ENCODE measurements at places on chromosomes 3 and 15. TPM values are rescaled to one million over a fixed set of nuclear protein-coding genes. Genes with fewer than 3 reads are reported as not detected.

Gene TF
- 0.67 TPM for total RNA-seq

GRCh38 chr3:184538666-184539431 is 22.7 kb upstream of the EPHB3 start:
- DNase-seq = no peak
- H3K36me3 ChIP-seq = no peaks in the 10 kb centered on the region
- no peak overlapping the region for H3K4me3 ChIP-seq
- H3K4me1 ChIP-seq = peaks cover 4% of the 10 kb centered on the region
- H3K27me3 ChIP-seq = peaks cover 10% of the 10 kb centered on the region

GRCh38 chr3:134330883-134331810 is 43.1 kb downstream of the AMOTL2 start:
- no peaks in the 10 kb centered on the region for H3K4me1 ChIP-seq
- H3K4me3 ChIP-seq = no peak overlapping the region
- H3K27me3 ChIP-seq = peaks cover 3% of the 10 kb centered on the region
- H3K27ac ChIP-seq = no peak overlapping the region
- no peaks in the 10 kb centered on the region for H3K36me3 ChIP-seq

Gene PTH1R
- total RNA-seq = not detected

- no peak overlapping the region for H3K4me3 ChIP-seq
- H3K27ac ChIP-seq = no peak overlapping the region
- no peaks in the 10 kb centered on the region for H3K4me1 ChIP-seq
- H3K27me3 ChIP-seq = peaks cover 8% of the 10 kb centered on the region
- DNase-seq = no peak
These were observed 8.6 kb downstream of the PAK6 start for GRCh38 chr15:40247406-40247971.

Gene SLC12A1
- total RNA-seq = not detected

DNA sequence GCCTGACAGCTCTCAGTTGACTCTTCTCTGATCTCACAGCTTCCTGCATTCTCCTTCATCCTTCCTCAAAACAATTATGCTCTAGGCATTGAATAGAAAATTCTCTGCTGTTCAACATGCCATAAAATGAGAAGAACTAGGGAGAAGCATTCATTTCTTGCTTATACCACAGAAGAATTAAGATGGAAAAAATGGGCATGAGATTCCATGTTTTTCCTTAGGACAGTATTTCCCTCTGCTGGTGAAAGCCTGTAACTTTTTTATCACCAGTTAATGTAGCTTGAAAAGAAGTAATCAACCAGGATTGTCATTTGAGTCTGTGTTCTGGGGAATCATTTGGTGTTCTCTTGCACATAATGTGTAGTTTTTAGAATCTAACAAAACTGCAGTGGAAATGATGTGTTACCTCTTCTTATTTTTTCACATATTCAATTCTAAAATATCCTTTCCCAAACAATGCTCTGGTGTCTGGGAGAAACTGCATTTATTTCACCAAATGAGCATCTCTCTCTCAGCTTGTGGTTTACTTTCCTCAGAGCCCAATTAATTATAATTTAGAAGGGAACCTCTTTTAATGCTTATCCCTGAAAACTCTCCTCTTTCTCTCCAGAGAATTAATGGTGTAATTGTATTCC is 92.8 kb upstream of the DCBLD2 start:
- DNase-seq = no peak
- H3K27me3 ChIP-seq = no peaks in the 10 kb centered on the region
- no peaks in the 10 kb centered on the region for H3K4me1 ChIP-seq
- no peaks in the 10 kb centered on the region for H3K36me3 ChIP-seq

DNA sequence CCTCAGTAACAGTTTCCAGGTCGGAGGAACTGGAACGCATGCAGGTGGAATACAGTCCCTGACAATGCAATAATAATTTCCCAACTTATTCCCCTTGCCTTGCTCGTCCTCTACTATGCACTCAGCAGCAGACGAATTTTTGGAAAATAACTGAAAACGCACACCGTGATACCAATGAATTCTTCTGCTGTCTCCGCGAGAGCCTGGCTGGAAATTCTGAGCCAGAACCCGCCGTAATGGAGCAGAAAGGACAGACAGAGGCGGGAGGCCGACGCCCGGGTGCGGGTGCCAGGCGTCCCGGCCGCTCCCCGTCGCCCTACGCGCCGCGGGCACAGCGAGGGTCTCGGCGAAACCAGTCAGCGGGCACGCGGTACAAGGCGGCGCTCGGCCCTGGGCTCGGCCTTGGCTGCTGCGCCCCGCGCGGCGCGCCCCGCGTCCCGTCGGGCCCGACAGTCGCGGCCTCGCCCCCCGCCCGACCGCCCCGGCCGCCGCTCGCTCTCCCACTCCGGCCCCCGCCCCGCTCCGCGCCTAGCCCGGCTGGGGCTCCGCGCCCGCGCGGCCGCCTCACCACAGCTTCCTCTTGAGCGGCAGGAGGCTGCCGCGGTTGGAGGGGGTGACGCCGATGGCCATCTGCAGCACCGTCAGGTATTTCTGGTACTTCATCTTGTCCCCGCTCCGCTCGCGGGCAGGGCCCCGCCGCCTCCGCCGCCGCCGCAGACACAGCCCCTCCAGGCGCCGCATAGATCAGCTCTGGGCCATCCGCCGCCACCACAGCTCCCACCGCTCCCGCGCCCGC is 114.5 kb upstream of the GOLGA8J start:
- no peak for DNase-seq
- H3K27me3 ChIP-seq = peaks cover 46% of the 10 kb centered on the region
- no peaks in the 10 kb centered on the region for H3K36me3 ChIP-seq
- peaks cover 2% of the 10 kb centered on the region for H3K4me1 ChIP-seq
- H3K27ac ChIP-seq = no peak overlapping the region
- no peak overlapping the region for H3K4me3 ChIP-seq

GRCh38 chr3:157543501-157544035 is 40.4 kb upstream of the VEPH1 start:
- no peaks in the 10 kb centered on the region for H3K36me3 ChIP-seq
- no peaks in the 10 kb centered on the region for H3K4me1 ChIP-seq
- no peak overlapping the region for H3K27ac ChIP-seq
- peaks cover 26% of the 10 kb centered on the region for H3K27me3 ChIP-seq
- no peak overlapping the region for H3K4me3 ChIP-seq

DNA sequence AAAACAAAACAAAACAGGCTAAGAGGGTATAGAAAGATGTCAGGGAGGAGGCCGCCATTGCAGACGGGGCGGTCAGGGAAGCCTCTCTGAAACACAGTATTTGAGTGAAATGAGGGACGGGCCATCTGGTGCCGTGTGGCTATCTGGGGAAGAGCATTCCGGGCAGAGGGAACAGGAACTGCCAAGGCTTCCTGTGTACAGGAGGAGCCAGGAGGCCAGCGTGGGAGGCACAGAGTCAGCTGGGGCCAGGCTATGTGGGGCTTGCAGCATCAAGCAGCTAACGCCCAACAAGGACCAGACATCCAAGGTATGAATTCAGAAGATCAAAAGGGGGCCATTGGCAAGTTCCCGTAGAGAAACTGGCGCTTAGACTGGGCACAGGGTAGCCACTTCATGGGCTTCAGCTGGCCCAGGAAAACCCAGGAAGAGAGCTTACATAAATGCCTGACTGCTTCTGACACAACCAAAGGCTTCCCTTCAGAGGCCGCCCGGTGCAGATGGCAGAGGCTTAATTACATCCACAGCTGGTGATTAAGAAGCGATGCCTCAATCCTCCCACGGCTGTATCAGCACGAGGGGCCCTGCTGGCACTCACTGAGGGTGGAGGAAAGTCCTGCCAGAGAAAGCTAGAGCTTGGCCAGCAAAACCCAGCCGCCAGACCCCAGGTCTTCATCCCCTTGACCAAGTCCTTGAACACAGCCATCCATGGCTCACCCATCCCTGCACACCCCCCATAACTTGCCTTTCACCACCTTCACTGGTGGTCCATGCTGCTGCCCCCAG is 144.9 kb downstream of the MEGF11 start:
- no peak overlapping the region for H3K4me3 ChIP-seq
- H3K27ac ChIP-seq = no peak overlapping the region
- DNase-seq = no peak
- peaks cover 1% of the 10 kb centered on the region for H3K27me3 ChIP-seq
- no peaks in the 10 kb centered on the region for H3K36me3 ChIP-seq

GRCh38 chr3:9791790-9792404 is 376 bp downstream of the TADA3 start:
- H3K27me3 ChIP-seq = no peaks in the 10 kb centered on the region
- DNase-seq = no peak
- peak overlapping the region; percentile 99 for H3K27ac ChIP-seq

GRCh38 chr3:19392150-19392549 is 243.8 kb downstream of the KCNH8 start:
- H3K36me3 ChIP-seq = no peaks in the 10 kb centered on the region
- no peaks in the 10 kb centered on the region for H3K4me1 ChIP-seq
- no peaks in the 10 kb centered on the region for H3K27me3 ChIP-seq
- no peak overlapping the region for H3K27ac ChIP-seq

DNA sequence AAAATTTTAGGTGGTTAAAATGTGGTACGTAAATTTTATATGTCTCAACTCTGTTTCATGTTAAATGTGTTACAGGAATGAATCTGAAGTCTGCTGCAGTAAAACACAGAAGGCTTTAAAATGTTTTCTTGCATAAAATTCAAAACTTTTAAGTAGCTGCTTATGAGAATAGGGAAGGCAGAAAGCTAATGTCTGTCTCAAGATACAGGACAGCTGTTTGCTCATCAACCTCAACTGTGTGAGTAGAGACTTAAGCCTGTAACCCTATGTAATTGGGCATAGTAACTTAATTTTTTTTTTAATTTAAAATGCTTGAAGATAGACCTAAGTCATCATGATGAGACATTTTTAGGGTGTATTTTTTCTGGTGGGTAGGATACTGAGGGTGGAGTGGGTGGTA is 38.9 kb downstream of the ZFAND6 start:
- no peak overlapping the region for H3K4me3 ChIP-seq
- no peak for DNase-seq
- H3K36me3 ChIP-seq = peaks cover 4% of the 10 kb centered on the region
- H3K27me3 ChIP-seq = no peaks in the 10 kb centered on the region
- peaks cover 34% of the 10 kb centered on the region for H3K4me1 ChIP-seq
- H3K27ac ChIP-seq = no peak overlapping the region

DNA sequence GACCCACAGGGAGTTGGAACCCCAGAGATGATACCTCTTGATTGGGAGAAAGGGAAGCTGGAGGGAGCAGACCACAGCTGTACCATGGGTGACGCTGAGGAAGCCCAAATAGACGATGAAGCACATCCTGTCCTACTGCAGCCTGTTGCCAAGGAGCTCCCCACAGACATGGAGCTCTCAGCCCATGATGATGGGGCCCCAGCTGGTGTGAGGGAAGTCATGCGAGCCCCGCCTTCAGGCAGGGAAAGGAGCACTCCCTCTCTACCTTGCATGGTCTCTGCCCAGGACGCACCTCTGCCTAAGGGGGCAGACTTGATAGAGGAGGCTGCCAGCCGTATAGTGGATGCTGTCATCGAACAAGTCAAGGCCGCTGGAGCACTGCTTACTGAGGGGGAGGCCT is 201.1 kb downstream of the AKAP13 start:
- H3K27me3 ChIP-seq = no peaks in the 10 kb centered on the region
- peak; percentile 81 for DNase-seq
- H3K27ac ChIP-seq = peak overlapping the region; percentile 93
- peak overlapping the region; percentile 86 for H3K4me3 ChIP-seq
- peaks cover 58% of the 10 kb centered on the region for H3K36me3 ChIP-seq

DNA sequence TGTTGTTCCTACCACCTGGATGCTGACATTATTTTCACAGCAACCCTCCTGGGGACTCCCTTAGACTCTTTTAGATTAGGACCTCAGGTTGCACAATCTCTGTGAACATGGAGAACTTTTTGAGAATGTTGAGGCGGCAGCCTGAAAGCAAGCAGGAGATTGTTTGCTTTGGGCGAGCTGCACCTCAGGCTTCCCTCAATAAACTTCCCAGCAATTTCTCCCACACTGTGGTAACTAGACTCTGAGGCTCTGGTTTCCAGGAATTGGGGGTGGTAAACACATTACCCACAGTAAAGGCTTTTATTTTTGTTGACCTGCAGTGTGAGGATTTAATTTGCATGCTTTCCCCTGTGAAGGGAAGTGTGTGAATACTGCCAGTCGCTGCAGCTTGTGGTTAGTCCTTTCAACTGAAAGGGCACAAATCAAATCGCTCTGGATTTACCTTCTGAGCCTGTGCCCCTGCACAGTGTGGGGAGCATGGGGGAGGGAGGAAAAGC is 35.2 kb upstream of the SIAH2 start:
- H3K27ac ChIP-seq = no peak overlapping the region
- peaks cover 13% of the 10 kb centered on the region for H3K4me1 ChIP-seq
- peaks cover 4% of the 10 kb centered on the region for H3K27me3 ChIP-seq
- no peak for DNase-seq
- H3K36me3 ChIP-seq = no peaks in the 10 kb centered on the region
- H3K4me3 ChIP-seq = no peak overlapping the region

Gene BFSP2
- not detected for total RNA-seq

Gene OSBPL10
- 3.4 TPM for total RNA-seq

GRCh38 chr3:156605686-156606605 is 51.0 kb upstream of the SSR3 start:
- DNase-seq = no peak
- peaks cover 28% of the 10 kb centered on the region for H3K4me1 ChIP-seq
- H3K27ac ChIP-seq = no peak overlapping the region
- peaks cover 25% of the 10 kb centered on the region for H3K27me3 ChIP-seq
- peak overlapping the region; percentile 66 for H3K4me3 ChIP-seq

Gene UROC1
- total RNA-seq = not detected

Gene SMCO1
- total RNA-seq = not detected

DNA sequence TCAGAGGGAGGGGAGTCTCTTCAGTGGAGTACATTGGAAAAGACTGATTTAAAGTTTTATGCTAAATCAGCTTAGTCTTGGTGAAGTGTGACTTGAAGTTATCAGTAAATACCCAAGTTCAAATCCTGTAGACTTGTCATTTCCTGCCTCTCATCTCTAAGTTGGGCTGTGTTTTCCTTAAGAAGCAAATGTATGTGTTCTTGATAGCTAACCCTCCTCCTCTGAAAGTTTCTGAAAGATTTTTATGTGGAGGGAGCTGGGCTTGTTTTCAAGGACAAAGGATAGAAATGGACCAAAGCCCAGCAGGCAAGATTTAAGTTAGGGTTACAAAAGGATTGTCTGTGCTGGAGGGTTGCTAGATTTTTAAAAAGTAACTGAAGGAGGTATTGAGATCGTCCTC is 4.2 kb downstream of the MAPKBP1 start:
- H3K27me3 ChIP-seq = no peaks in the 10 kb centered on the region
- no peak overlapping the region for H3K27ac ChIP-seq
- no peaks in the 10 kb centered on the region for H3K36me3 ChIP-seq

- no peaks in the 10 kb centered on the region for H3K4me1 ChIP-seq
- H3K27me3 ChIP-seq = peaks cover 4% of the 10 kb centered on the region
- H3K4me3 ChIP-seq = no peak overlapping the region
These were observed 164.8 kb downstream of the ERC2 start for GRCh38 chr3:56303487-56303886.

DNA sequence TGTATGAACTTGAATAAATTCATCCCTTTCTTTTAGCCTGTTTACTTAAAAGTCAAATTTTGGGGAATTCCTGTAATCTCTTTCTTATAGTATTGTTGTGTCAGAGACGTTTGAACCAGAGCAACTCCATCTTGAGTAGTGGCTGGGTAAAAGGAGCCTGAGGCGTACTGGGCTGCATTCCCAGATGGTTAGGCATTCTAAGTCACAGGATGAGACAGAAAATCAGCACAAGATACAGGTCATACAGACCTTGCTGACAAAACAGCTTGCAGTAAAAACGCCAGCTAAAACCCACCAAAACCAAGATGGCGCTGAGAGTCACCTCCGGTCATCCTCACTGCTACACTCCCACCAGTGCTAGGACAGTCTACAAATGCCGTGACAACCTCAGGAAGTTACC is 94.5 kb downstream of the P3H2 start:
- no peak for DNase-seq
- no peak overlapping the region for H3K27ac ChIP-seq
- peaks cover 4% of the 10 kb centered on the region for H3K27me3 ChIP-seq
- H3K36me3 ChIP-seq = no peaks in the 10 kb centered on the region
- no peak overlapping the region for H3K4me3 ChIP-seq

All from activated CD4-positive, alpha-beta memory T cell treated with anti-CD3 and anti-CD28 coated beads for 36 hours (primary cell).